ENCODE measurements at places on chromosomes 7 and 10. TPM values are rescaled to one million over a fixed set of nuclear protein-coding genes. Genes with fewer than 3 reads are reported as not detected.

DNA sequence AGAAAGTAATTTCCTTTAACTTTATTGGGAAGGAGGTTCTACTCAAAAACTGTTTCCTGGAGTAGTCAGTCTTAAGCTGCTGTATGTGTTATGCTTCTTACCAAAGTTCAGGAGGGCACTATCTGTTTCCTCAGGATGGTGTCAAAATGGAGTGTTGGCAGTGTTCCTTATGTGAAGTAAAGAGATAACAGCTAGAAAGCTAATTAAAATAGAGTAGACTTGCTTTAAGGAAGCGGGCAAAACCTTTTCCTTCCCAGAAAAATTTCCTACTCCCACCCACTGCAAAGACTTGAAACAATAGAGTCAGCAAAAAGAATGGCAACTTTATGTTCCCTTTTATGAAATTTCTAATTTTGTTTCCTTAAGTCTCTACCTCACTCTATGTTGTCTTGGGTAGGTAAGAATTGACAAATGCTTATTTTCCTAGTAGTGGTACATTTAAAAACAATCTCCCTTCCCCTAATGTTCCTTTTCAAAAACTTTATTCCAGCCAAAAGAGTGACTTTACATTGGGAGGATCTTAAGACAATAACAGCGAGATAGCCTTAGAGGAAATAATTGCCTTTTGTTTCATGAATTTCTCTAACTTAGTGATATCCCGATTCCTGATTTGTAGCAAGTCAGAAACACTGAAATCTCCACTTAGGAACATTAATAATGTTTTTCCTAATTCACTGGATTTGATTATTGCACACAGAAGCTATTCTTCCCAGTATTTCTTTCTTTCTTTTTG is 26.5 kb upstream of the ENTPD1 start:
- DNase-seq: no peak

- DNase-seq: peak; percentile 36
Measured at GRCh38 chr10:62336404-62336803, 37.8 kb upstream of the ZNF365 start.

- no peak for DNase-seq
Measured at GRCh38 chr7:152756116-152756515, 3.4 kb upstream of the ACTR3B start.

DNA sequence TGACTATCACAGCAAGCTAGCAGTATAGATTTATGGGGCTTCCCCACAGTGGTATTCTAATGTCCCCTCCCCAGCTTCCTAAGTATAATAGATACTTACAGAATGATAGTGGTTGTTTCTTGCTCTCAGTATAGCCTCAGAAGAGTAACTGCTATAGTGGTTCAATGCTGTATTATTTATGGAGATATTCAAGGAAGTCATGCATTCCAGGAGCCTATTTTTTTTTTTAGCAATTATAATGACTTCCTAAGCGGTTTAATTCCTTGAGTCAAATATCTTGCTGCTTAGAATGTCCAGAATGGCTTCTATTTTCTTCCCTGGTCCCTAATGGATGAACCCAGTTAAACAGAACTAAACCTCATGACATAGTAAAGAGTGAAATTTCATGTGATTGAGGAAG is 451.5 kb upstream of the SEMA3D start:
- DNase-seq: no peak

DNA sequence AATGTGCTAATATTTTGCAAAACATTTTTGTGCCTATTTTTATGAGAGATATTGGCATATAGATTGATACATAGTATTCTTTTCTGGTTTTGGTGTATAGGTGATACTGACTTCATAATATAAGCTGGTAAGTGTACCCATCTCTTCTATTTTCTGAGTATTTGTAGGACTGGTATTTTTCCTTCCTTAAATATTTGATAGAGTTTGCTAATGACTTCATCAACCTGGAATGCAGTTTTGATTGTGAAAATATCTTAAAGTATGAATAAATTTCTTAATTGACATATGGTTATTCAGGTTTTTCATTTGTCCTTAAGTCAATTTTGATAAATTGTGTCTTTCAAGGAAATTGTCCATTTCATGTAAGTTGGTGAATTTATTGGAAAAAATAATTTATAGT is 6.1 kb upstream of the SCRN1 start:
- DNase-seq: no peak

DNA sequence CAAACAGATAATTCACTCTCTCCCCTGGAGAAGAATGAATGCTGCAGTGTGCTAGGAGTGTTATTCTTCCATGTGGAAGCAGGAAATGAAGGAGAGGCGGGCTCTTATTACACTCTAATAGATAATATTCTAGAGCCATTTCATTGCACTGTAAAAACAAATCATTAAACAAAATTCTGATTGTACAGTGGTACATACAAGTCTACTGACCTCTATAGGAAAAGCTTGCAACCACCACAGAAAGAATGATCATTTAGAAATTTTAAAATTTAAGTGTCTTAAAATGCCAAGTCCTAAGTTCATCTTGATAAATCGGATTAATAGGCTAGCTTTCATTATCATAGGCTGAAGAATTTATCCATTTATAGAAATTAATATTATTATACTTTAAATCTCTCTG is 960.3 kb upstream of the LRRN3 start:
- no peak for DNase-seq

- DNase-seq: no peak
Measured at GRCh38 chr7:47267346-47267745, 314.6 kb downstream of the TNS3 start.

- no peak for DNase-seq
Measured at GRCh38 chr7:152704796-152705384, 28.9 kb upstream of the XRCC2 start.

DNA sequence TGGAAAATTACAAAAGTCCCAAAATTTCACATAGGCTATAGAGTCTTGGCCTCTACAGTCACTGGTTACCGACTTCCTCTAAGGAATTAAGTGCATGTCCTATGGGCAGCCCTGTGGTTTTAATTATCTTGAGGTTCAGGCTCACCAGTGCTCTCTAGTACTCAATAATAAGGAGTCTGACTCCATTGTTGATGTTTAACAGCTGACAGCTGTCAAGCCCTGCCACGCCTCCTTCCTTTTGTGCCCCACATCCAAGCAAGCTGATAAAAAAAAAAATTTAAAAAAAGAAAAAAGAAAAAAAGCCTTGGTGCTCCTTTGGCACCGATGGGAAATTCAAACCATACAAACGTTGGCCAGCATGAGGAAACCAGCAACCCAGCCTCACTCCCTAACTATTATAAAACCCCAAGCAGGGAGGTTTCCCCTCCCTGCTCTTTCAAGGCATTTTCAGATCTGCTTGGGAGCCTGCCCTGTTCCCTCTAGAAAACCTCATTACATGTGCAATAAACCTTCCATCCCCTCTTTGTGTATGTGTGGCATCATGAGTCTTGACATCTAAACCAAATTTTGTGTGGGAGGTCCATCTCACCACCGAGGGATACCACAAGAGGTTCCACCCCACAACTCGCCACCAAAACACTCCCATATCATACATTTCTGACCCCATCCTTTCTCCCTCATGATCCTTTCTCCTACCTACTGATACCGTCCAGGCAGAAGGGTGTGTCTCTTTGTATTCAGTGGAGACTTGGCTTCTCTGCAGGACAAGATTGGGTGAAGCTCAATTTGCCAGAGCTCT is 70.9 kb upstream of the CCDC71L start:
- no peak for DNase-seq

DNA sequence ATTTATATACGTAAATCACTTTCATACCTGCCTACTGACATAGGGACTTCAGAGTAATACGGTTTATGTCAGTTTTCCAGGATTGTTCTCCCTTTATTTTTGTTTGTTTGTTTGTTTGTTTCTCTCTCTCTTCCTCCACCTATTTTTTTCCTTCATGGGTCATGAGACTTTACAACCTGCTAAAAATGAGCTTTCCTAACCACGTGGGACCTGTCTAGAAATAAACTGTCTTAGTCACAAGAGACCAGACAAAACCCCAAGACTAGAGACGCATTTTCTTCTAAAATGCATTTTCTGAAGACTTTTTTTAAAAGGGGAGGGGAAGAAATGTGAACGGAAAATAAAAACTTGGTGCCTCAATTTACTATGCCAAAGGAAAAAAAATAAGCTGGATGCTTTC is 41.1 kb upstream of the FIGNL1 start:
- DNase-seq: no peak

- no peak for DNase-seq
Measured at GRCh38 chr7:158860394-158860793, 4.0 kb downstream of the DYNC2I1 start.

DNA sequence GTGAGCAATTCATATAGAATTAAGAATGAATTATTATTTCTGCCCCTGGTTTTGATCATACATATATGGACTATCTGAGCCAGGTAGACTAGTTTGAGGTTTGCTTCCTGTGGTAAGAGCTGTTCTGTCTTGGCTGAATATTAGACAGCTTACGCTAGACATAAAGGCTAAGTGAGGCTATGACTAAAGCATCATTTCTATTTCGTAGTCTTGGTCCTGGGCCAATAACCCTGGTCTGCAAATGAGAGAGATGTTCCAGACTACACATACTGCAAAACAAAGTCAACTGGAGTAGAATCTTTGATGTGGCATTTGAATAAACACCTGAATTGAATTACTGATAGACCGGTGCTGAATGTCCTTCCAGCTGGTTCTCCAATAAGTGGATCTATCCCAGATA is 40.8 kb upstream of the CACNB2 start:
- DNase-seq: no peak

DNA sequence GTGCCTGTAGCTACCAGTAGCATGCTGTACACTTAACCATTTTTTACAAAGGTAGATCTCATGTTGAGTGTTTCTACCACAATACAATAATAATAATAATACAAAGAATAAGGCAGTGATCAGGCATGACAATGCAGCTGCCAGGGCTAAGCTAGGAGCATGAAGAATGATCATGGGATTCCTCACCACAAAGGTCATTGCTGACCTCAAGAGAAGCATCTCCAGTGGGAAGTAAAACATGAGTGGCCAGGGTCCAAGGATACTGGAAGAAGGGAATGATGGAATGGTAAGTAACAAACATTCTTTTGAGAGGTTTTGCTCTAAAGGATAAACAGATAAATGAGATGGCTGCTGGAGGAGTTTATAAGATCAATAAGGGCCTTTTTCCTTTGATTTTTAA is 591.1 kb downstream of the TNS3 start:
- no peak for DNase-seq

GRCh38 chr7:118110178-118110925 is 73.6 kb upstream of the LSM8 start:
- DNase-seq: no peak

DNA sequence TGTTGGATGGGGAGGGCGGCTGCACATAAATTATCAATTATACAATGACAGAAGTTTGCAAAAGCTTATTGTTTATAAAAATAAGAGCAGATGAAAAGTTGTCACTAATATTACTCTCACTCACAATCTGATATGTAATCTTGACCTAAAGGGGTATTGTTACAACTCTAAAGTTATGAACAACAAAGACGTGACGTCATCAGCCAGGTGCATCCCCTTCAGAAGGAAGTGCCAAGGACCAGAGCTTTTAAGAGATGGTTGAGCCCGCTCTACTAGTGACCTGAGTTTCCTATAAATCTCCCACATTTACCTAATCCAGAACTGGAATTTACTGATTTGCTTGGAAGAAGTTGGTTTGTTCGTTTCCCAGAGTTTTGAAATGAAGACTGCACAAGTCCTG is 247.7 kb upstream of the MGMT start:
- DNase-seq: no peak

GRCh38 chr10:76784076-76784475 is 853.5 kb downstream of the KCNMA1 start:
- no peak for DNase-seq

- no peak for DNase-seq
Measured at GRCh38 chr10:99143011-99143410, 92.6 kb downstream of the HPSE2 start.

DNA sequence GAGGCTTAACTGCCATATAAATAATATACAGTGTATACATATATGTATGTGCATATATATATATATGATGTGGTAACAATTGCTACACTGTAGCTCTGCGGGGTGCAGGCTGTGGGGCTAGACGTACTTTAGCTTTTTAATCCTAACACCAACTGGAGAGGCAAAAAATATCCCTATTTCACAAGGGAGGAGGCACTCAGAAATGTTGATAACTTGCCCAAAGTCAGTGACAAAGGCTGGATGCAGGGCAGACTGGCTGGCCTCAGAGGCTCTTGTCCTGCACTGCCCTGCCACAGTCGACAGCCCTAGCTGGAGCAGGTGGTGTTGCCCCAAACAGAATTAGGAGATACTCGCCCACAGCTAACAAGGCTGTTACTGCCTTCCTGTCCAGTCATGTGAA is 1.5 kb upstream of the RELN start:
- DNase-seq: no peak

GRCh38 chr7:142323706-142324105 is 65.8 kb upstream of the PRSS58 start:
- DNase-seq: peak; percentile 88

- DNase-seq: peak; percentile 75
Measured at GRCh38 chr7:98168181-98168903, 42.9 kb upstream of the BHLHA15 start.

DNA sequence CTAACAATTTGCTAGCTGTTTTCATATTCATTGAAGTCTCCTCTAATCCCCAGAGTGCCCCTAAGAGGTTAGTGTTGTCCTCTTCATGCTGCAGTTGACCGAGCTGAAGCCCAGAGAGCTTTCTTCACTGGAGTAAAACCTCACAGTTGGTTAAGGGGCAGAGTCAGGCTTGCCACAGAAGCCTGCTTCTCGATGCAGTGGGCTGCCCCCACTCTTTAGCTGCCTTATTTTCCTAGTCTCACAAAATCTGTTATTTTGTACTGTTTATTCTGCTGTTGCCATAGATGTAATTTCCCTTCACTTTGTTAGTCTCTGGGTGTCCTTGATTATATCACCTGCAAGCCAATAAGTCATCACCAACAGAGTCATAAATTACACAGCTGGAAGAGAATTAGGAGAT is 56.3 kb upstream of the ZPBP start:
- DNase-seq: no peak

DNA sequence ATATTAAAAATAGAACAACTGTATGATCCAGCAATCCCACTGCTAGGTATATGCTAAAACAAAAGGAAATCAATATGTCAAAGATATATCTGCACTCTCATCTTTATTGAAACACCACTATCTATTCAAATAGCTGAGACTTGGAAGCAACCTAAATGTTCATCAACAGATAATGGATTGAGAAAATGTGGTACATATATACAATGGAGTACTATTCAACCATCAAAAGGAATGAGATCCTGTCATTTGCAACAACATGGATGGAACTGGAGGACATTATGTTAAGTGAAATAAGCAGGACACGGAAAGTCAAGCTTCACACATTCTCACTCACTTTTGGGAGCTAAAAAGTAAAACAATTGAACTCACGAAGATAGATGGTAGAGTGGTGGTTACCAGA is 610.1 kb upstream of the SEMA3D start:
- DNase-seq: no peak

- no peak for DNase-seq
Measured at GRCh38 chr7:69684369-69685292, 86.4 kb downstream of the AUTS2 start.

- no peak for DNase-seq
Measured at GRCh38 chr10:61503051-61503450, 49.9 kb upstream of the TMEM26 start.

- peak; percentile 61 for DNase-seq
Measured at GRCh38 chr10:119542988-119543813, 682 bp upstream of the RGS10 start.

- no peak for DNase-seq
Measured at GRCh38 chr7:138196971-138197896, 121.0 kb downstream of the AKR1D1 start.

KLF14 gene
- total RNA-seq: not detected

SEC31B gene
- total RNA-seq: 6.6 TPM

PLEKHS1 gene
- not detected for total RNA-seq

OR2A12 gene
- total RNA-seq: not detected

LRRTM3 gene
- 1.1 TPM for total RNA-seq

IKZF1 gene
- 0.48 TPM for total RNA-seq

ADIRF gene
- total RNA-seq: not detected

HABP2 gene
- not detected for total RNA-seq

FAM171A1 gene
- 37.4 TPM for total RNA-seq

All from H9 (cell line).